SW 1271 (cell line): ENCODE measurements at places on chromosomes 2 and 18.

GRCh38 chr2:237596520-237597195, 6.1 kb upstream of the RAB17 start:
- no peak for DNase-seq

- DNase-seq = no peak
Measured at GRCh38 chr18:24659827-24660720, 199.6 kb downstream of the HRH4 start.

DNA sequence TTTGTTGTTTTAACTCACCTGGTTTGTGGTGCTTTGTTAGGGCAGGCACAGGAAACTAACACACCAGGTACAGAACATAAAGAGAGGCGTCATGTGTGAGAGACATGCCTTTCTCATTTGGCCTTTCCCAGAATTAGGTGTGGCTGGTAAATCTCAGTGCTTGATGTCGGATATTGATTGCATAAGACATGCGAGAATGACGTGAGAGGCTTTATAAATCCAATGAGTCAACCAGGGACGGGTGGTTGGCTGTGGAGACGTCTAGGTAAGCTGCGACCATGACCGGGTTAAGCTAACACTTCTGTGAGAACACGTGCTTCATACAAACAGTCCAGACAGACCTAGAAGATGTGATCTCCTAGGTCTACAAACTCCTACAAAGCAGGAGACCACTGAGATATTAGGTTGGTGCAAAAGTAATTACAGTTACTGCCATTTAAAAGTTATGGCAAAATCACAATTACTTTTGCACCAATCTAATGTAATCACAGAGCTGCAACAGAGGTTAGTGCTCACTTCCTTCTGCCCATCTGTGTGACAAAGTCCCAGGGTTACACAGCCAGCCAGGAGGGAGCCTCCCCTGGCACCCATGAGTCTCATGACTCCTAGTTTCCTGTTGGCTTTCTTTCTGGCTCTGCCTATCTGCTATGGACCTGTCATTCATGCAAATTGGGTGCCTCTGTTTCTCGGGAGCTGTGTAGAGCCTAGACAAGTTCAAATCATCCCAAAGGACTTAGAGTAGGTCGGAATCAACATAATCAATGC, 98.9 kb upstream of the ATP8B1 start:
- DNase-seq = no peak

- no peak for DNase-seq
Measured at GRCh38 chr2:88011011-88011410, 5.3 kb downstream of the RNU2-63P start.

DNA sequence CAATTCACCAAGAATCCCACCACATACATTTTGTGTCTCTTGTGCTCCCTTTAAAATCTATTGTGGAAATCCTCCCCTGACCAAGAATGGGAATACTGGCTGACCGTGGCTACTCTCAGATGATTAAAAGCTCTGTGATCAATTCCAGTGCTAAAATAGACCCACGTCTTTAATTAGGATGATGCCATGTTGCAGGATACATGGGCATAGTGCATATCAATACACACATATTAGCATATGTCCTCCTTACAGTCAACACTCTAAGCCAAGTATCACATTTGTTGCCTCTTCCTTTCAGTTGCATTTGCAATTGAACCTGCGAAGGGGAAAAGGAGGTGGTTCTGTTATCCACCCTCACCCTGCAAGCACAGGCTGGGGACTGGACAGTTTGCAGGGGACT, 41.8 kb downstream of the SPP2 start:
- DNase-seq = no peak

- DNase-seq = no peak
Measured at GRCh38 chr18:21803495-21803894, 62.9 kb downstream of the MIB1 start.

- no peak for DNase-seq
Measured at GRCh38 chr2:16728351-16729136, 62.9 kb upstream of the CYRIA start.

GRCh38 chr2:207332480-207333212, 166.9 kb upstream of the KLF7 start:
- DNase-seq = no peak
